ENCODE measurements at places on chromosomes 5 and 9. TPM values are rescaled to one million over a fixed set of nuclear protein-coding genes. Genes with fewer than 3 reads are reported as not detected.

Gene OR1J2
- total RNA-seq: not detected

Gene FRMD3
- 24.0 TPM for total RNA-seq

Gene RAB24
- 32.1 TPM for total RNA-seq

Gene C5orf52
- total RNA-seq: not detected

DNA sequence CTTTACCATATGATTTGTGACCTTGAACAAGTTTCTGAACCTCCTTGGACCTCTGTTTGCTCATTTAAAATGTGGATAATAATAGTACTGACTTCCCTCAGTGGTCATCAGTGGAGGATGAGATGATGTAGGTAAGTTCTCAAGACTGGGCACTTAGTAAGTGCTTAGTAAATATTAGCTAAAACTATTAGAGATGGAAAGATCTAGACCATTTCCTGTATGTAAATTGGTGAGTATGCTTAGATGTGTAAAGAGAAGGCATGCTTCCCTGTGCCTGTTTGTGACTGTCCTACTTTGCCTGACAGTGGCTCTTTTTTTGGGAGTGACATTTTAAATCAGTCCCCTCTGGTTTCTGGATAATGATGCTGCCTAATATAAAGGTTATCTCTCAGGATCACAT, 288.1 kb downstream of the GABRB2 start:
- no peak overlapping the region for H3K27ac ChIP-seq
- DNase-seq: no peak
- no peaks in the 10 kb centered on the region for H3K36me3 ChIP-seq
- no peaks in the 10 kb centered on the region for H3K4me1 ChIP-seq
- H3K4me3 ChIP-seq: no peak overlapping the region

DNA sequence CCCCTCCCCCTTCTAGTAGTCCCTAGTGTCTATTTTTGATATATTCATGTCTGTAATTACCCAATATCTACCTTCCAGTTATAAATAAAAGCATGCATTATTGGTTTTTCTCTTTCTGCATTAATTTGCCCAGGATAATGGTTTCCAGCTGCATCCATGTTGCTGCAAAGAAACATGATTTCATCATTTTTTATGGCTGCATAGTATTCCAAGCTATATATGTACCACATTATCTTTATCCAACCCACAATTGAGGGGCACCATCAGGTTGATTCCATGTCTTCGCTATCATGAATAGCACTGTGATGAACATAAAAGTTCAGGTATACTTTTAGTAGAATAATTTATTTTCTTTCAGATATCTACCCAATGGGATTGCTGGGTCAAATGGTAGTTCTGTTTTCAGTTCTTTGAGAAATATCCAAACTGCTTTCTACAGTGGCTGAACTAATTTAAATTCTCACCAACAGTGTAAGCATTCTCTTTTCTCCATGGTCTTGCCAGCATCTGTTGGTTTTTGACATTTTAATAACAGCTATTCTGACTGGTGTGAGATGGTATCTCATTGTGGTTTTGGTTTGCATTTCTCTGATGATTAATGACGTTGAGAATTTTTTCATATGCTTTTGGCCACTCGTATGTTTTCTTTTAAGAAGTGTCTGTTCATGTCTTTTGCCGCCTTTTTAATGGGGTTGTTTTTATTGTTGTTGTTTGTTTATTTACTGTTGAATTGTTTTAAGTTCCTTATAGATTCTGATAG, 746.1 kb upstream of the MEF2C start:
- H3K27ac ChIP-seq: no peak overlapping the region
- no peaks in the 10 kb centered on the region for H3K4me1 ChIP-seq
- H3K36me3 ChIP-seq: no peaks in the 10 kb centered on the region
- H3K4me3 ChIP-seq: no peak overlapping the region

GRCh38 chr9:123412171-123412820, 56.3 kb downstream of the CRB2 start:
- H3K4me3 ChIP-seq: no peak overlapping the region
- H3K27me3 ChIP-seq: no peaks in the 10 kb centered on the region
- no peak overlapping the region for H3K27ac ChIP-seq
- no peak for DNase-seq

DNA sequence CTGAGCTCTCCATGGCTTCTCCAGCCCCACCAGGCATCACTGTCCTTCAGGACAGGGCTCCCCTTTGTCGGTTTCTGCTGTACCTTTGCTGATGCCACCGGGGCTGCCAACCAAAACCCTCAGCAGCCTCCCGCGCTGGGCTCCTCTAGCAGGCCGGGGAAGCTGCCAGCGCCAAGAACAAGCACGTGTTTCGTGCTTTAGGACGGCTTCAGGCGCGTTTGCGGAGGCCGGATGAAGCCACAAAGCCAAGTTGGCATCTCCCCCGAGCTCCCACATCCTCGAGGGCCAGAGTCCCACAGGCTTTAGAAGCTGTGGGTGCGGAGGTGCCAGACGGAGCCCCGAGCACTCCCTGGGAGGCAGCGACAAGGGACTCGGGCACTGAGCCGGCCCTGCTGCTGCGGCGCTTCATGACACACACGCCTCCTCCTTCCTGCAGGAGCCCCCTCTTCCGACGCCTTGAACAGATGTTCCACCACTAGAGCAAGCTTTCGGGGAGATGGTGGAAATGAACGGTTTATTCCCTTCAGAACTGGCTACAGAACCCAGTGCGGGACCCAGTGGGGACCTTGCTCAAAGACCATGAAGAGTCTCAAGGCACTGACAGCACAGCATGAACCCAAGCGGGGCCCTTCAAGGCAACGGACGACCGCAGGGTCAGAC, 36.7 kb downstream of the SARDH start:
- no peaks in the 10 kb centered on the region for H3K36me3 ChIP-seq
- DNase-seq: no peak
- no peak overlapping the region for H3K27ac ChIP-seq
- no peak overlapping the region for H3K4me3 ChIP-seq

GRCh38 chr5:171975262-171975876, 31.1 kb downstream of the FBXW11 start:
- H3K4me1 ChIP-seq: peaks cover 28% of the 10 kb centered on the region
- H3K27me3 ChIP-seq: no peaks in the 10 kb centered on the region
- H3K36me3 ChIP-seq: no peaks in the 10 kb centered on the region
- no peak overlapping the region for H3K4me3 ChIP-seq

GRCh38 chr5:72241346-72242003, 78.6 kb downstream of the MRPS27 start:
- no peaks in the 10 kb centered on the region for H3K36me3 ChIP-seq
- H3K4me3 ChIP-seq: no peak overlapping the region
- no peak for DNase-seq
- H3K4me1 ChIP-seq: peaks cover 13% of the 10 kb centered on the region

All from thyroid gland (tissue), 4 donors.